ENCODE measurements at places on chromosomes 16 and 17.

GRCh38 chr17:44522883-44523671 lies 19.9 kb upstream of the GPATCH8 start:
- DNase-seq, result peak; percentile 25

- no peak for DNase-seq
These were observed 29.7 kb downstream of the CUEDC1 start for GRCh38 chr17:57925361-57925990.

- DNase-seq, result no peak
These were observed 10.6 kb upstream of the ENGASE start for GRCh38 chr17:79064026-79064425.

DNA sequence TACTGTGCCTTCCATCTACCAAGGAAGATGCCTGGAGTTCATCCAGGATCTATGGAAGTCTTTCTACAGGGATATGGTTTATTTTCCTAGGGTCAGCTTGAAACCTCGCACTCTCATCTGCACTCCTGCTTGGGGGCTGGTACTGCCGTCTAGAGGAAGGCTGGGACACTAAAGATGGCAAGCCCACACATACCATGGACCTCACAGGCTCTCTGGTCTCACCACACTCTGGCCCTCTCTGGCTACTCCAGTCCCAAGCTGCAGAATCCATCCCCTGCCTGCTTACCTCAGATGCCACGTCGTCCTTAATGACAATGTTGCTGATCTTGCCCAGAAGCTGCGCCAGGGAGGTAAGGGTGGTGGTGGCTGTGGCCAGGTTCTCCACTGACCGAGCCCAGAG lies 2.1 kb upstream of the UNC119 start:
- no peak for DNase-seq

GRCh38 chr17:56896968-56897359 lies 16.9 kb downstream of the TRIM25 start:
- no peak for DNase-seq

DNA sequence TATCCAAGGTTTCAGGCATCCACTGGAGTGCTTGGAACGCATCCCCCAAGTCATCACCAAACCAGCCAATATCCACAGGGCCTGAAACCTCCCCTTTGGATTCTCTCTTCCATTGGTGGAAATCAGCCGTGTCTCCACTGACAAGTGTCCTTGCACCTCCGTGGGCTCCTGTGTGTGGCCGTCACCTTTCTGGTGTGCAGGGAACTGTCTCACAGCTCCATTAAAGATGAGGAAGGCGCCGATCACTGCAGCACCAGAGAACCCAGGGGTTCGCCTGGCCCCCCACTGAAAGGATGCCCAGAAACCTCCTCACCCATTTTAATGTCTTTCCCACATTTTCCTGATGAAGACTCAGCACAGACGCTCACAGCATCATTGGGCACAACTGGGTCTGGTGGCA lies 17.8 kb upstream of the METRNL start:
- no peak for DNase-seq

GRCh38 chr17:34725008-34725407 lies 145.6 kb downstream of the TMEM132E start:
- DNase-seq, result no peak

DNA sequence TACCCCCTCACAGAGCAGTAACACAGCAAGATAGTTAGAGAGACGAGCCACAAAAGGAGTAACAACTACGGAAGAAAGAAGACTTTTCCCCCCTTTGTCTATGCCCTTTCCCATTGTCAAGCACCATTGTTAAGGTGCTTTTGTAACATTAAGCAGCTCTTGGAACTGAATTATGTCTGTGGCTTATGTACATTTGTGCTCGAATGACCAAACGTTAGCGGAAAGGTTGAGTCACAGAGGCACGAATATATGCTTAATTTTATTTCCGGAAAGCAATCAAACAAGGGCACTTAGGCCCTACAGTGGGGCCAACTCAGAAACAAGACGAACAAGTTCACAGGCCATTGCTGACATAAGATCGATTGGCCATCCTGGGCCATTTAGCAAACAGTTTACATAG lies 109.5 kb downstream of the ANKFN1 start:
- no peak for DNase-seq

DNA sequence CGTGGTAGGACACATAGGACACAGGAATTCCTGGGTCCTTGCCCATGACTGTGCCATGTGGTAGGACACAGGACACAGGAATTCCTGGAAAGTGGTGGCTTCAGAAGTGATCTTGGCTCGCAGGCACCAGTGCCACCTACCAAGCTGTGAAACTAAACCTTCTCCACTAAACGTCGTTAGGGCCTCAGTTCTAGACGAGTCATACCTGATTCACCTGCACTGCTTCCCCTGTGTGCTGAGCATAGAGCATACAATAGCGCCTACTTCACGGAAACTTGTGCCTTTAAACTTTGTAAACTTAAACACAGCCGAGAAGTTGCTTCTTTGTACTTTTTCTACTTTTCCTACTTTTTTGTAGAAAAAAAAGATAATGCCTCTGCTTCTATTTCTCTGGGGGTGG lies 4.8 kb downstream of the SOX8 start:
- DNase-seq, result no peak

DNA sequence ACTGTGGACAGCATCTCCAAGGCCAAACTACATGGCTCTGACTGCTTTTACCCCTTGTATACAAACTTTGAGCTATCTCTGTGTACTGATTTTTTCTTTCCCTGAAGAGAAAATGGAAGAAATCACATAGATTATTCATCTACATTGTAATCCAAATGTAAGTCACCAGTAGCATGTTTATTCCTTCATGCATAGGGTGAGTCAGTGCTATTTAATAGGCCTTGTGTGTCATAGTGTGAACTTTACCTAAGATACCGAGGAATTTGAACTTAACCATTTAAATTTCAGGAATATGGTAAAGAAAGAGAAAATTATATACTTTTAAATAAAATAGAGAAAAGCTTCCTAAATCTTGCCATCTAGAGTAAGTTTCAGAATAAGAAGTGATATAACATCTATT lies 16.5 kb downstream of the PHKB start:
- no peak for DNase-seq

DNA sequence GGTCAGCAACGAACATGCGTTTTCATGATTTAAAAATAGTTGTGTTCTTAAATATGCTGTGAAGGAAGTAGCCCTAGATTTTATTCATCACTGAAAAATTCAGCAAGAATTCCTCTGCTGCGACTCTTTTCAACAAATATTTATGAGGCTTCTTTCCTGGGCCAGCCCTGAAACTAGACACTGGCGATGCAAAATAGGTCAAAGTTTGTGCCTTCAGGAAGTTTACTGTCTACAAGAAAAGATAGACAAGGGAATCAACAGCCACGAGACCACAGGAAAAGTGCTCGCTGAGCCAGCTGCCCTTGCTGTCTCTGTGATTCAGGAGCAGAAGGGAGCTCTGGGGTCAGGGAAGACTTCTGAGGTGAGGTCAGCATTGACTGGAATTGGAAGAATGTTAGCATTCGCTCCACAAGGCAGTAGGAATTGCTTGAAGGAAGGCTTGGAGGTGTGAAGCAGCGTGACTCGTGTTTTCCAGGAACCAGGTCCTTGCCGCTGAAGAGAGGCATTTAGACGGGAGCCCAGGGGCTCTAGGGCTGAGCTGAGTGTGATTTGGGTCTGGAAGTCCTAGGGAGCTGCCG lies 1.9 kb upstream of the RPL26 start:
- DNase-seq, result no peak

DNA sequence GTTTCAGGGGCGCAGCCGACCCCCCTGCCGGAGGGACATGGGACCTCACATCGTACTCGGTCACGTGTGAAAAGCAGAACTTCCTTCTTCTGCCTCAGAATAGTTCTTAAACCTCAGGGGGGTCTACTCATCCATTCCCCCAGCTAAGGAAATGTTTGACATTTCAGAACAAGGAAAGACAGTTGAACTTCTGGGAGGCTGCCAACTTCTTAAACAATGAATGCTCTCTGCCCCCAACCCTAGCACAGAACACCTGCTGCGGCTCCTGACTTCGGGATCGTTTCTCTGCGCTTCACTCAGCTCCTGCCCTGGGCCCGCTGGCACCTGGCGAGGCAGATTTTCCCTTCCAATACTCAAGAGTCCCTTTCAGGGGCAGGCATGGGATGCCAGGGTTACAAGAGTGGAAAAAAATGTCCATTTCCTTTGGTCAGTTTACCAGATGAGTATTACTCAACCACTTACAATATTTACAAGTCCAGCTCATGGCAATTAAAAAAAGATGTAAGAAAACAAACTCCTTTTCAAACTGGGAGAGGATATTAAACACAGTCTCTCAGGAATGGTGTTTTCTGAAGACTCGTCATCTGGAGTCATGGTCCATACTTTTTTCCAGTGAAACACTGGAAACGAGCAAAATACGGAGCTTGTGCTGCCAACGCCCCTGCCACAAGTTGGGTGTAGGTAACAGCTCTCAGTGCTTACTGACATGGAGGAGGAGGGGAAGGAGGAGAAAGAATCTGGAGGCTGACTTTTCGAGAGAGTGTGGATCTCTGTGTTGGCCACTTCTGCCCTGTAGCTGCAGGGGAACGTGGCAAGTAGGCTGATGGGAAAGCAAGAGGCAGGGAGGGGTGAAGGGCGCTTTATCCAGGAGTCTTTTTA lies 235.7 kb downstream of the NTN1 start:
- DNase-seq, result no peak

- DNase-seq, result no peak
These were observed 86.2 kb downstream of the CMIP start for GRCh38 chr16:81530814-81531213.

Data from activated T-cell treated with anti-CD3 and anti-CD28 coated beads for 4 hours (primary cell).